ENCODE measurements at places on chromosomes 16 and 17.

DNA sequence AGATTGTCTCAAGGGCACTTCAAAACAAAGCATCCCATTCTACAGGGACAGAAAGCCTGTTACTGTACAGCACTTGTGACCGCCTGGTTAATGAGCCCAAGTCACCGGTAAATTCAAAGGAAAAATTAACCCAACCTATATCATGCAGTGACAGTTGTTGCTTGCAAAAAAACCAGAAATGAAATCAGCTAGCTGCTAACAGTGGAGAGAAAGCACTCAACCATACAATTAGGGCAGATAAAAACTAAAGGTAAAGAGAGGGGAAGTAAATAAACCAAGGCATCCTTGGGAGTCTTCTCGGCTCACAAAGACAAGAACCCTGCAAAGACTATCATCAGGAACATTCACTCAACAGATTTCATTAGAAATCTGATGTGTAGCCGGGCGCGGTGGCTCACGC lies 5.9 kb downstream of the RETREG3 start:
- DNase-seq, result no peak

- DNase-seq, result peak; percentile 21
Measured at GRCh38 chr17:49349541-49349940, 12.5 kb downstream of the ZNF652 start.

DNA sequence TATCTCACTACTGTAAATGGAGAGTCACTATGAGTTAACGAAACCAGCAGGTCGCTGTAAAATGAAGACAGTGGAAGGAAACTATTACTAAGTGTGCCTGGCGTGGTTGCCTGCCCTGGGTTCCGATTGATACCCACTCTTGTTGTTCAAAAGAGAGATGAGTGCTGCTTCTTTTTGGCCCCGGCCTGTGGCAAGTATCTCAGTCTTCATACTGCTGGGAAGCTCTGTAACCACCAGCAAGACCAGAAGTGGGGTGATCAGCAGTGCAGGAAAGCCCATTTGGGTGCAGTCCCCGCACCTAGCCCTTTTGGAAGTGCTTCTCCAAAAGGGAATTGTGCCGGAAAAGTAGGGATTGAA lies 104.5 kb downstream of the SNX29 start:
- DNase-seq, result no peak

GRCh38 chr16:85927371-85927770 lies 28.4 kb downstream of the IRF8 start:
- no peak for DNase-seq

GRCh38 chr17:74212209-74212912 lies 1.0 kb upstream of the TTYH2 start:
- peak; percentile 18 for DNase-seq

DNA sequence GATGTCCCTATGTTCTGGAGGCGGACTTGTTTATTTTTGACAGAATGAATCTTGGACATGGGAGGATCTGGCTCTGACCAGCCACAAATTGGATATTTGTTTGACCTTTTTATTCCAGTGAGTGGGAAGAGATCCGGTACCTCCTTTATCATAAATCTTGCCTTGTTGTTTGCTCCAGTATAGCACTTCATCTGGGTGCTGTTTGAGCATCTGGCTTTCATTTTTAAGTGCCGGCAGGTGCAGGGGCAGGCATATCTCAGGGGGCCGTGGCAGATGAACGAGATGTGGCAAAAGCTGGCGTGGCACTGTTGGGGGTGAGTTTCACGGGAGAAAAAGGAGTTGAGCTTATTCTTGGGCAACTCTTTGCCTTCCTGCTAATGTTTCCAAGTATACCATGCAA lies 37.8 kb downstream of the MSI2 start:
- no peak for DNase-seq

DNA sequence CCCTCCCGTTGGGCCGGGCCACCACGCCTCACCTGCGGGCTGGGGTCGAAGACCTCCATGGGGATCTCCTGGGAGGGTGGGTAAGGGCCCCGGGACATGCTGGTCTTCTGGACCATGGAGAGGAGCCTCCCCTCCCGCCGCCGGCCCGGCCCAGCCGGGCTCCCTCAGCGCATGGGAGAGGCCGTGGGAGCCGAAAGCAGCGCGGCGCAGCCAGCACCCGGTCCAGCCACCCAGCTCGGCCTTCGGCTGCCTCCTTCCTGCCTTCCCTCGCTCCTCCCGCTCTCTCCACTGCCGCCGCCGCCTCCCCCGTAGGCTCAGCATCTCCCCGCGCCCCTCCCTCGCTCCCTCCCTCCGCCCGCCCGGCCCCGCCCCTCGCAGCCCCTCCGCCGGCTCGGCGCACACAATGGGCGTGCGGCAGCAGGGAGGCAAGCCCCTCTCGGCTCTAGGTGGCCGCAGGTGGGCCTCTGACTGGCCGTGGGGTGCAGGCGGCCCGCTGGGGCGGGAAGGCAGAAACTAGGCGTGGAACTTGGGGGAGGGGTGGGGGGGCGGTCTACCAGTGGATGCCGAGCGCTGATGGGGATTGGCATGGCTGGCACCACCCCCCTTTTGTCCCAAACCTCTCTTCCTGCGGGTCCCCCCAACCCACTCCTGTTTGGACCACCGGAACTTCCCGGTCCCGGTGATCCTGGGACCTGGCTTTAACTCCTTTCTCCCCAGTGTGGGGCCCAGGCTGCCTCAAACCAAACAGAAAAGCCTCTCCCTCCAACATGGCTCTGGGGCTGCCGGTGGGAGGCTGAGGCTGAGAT lies at the start of gene CACNB1:
CACNB1 (minus strand) TSS at position 290 of the 806 bp plus-strand sequence; CDS start at position 116, 174 bp downstream.
- DNase-seq, result peak; percentile 72

- DNase-seq, result no peak
Measured at GRCh38 chr16:27687605-27688004, 137.7 kb downstream of the KATNIP start.

- no peak for DNase-seq
Measured at GRCh38 chr16:3478242-3478925, 16.9 kb downstream of the C16orf90 start.

DNA sequence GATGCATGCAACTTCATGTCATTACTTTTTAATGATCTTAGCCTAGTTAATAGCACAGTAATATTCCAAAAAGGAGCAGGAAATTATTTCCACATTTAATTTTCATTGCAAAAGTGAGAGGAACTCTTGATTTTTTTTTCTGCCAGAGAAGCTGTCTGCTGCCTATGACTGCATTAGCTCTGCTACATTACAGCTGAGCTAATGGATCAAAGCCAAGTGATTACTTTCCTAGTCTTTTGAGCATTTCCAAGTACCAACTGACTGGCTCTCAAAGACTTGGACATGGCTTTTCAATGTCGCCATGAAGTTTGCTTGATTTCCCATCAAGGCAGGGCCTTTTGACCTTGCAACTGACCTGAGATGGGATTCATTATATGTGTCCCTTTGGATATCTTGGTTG lies 356.6 kb upstream of the XYLT1 start:
- DNase-seq, result no peak

DNA sequence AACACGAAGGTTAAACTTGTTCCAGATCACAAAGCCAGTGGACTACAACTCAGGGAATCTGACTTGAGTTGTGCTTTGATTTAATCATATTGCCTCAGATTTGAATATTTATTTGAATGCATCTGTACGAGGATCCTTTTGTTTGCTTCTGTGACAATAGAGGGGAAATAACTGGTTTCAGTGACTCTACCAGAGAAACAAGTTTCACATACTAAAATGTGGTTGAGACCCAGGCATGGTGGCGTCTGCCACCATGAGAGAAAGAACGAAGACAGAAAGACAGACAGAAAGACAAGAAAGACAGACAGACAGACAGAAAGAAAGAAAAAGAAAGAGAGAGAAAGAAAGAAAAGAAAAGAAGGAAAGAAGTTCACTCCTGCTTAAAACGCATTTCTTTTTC lies 24.0 kb downstream of the YWHAE start:
- DNase-seq, result no peak

DNA sequence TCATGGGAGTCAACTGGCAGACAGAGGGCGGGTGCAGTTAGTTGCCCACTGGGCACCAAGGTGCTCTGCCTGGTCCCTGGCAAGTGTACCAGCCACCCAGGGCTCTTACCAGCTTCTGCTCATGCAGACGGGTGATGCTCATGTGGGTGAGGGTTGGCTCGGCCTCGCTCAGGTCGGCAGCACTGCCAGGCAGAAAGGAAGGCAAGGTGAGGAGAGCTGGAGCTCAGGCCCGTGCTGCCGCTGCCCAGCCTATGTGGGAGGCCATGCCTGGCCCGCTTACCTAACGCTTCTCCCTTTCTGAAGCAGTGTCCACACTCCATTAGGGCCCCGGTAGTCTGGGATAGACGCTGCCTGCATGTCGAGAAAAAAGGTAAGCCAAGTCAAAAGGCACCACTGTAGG lies 2.6 kb downstream of the SIRT7 start:
- no peak for DNase-seq

DNA sequence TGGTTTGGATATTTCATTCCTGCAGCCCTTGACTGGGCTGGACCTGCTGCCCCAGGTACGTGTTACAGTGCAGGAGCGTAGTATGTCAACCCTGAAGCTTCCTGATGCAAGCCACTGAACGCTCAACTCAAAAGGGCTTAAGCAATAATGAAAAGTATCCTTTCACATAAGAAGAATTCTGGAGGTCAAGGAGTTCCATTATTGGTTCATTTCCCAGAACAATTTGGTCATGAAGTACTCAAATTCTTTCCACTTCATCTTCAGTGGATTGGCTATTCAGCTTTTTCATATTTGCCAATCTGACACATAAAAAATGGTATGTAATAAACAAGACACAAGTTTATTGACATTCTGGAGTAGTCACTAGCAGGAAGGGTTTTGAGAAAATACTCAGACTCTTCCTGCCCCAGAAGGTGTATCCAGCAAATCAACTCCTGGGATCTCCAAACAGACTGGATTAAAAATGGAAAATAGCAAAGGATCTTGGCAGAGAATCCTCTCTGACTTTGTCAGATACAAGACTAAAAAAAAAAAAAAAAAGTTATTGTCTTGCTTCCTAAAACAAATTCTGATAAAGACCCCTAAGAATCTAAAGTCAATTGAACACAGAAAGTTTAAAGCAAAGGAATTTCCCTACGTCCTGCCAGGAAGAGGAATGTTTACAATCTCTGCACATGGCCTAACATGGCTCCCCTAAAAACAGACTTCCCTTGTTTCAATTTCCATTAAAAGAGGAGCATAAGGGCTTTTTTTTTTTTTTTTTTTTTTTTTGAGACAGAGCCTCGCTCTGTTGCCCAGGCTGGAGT lies 37.5 kb upstream of the WSB1 start:
- DNase-seq, result no peak

DNA sequence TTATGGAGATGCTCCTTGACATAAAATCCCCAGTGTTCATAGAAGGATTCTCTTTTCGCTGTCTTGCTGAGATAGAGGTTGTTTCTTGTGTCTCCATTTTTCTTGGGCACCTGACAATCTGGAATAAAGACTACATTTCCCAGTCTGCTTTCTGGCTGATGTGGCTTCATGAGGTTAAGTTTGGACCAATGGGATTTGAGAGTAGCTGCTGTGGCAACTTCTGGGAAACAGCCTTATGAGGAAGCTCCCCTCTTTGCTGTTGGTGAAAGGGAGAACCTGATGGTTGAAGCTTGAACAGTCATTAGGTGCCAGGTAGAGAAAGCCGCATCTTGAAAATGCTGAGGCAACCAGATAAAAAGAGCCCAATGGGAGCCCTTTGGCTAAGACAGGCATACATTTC lies 24.4 kb downstream of the HS3ST4 start:
- no peak for DNase-seq

GRCh38 chr16:31364421-31364820 lies 9.4 kb downstream of the ITGAX start:
- no peak for DNase-seq

- no peak for DNase-seq
Measured at GRCh38 chr16:9817586-9817985, 364.6 kb downstream of the GRIN2A start.

DNA sequence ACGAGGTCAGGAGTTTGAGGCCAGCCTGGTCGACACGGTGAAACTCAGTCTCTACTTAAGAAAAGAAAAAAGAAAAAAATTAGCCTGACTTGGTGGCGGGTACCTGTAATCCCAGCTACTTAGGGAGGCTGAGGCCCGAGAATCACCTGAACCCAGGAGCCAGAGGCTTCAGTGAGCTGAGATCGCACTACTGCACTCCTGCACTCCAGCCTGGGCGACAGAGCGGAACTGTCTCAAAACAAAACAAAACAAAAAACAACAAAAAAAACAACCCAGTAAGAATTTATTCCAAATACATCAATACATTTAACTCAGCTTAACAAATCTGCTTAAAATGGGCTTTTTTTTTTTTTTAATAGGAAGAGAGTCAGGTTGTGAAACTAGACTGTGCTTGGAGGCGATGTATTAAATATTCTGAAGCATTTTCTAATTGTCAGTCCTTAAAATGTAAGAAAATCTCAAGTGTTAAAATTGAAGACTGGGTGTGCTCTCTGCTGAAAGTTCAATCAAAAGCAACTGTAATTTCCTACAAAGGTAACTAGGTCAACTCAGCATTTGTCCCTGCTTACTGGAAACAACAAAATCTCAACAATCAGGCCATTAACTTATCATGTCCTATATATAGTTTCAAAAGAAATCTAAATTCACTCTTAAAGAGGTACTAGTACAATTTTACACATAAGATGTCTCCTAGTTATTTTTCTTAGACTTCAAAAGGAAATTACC lies 23.2 kb downstream of the KANSL1 start:
- no peak for DNase-seq

- no peak for DNase-seq
Measured at GRCh38 chr17:27631897-27632725, 1.1 kb downstream of the LGALS9 start.

DNA sequence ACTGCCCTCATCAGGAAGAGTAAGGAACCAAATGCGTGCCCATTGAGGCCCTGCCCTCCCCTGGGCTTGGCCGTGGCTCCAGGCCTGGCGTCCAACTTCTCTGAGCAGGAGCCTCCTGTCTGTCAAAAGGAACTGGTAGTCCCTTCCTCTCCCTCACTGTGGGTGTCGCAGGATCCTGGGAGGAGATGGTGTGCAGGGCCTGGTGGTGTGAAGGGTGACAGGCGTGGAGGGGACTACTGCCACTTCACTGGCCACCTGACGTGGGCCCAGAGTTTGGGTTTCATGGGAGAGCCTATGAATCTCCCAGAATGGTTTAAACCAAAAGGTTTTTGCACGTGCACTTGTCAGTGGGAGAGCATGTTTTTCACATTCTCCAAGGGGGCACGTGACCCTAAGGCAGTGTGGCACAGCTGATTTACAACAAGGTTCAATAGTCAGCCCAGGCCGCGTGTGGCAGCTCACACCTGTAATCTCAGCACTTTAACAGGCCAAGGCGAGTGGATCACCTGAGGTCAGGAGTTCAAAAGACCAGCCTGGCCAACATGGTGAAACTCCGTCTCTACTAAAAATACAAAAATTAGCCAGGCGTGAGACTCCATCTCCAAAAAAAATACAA lies 12.5 kb downstream of the ARL2BP start:
- no peak for DNase-seq

GRCh38 chr17:28511858-28512461 lies 5.8 kb downstream of the FOXN1 start:
- DNase-seq, result no peak

Measured in epithelial cell of esophagus (primary cell).